ENCODE measurements at places on chromosomes 12 and 14.

GRCh38 chr12:121628536-121628935 is 2.2 kb downstream of the ORAI1 start:
- DNase-seq = no peak

- no peak for DNase-seq
These were observed 47.3 kb upstream of the BCAT1 start for GRCh38 chr12:24996102-24996797.

DNA sequence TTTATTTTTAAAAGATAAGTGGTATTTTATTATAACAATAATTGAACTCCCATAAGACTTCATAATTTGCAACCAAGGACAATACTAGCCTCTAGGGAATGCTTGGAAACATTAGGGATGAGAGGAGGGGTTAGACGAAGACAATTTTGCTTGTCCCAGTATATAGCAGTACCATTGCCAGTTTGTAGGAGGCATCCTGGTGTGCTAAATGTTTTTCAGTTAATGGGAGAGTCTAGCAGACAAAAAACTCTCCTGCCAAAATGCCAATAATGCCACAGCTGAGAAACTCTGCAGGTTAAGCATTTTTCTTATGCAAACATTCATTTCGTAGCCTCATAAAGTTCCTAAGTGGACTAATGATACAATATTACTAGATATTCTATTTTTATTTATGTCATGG is 38.1 kb downstream of the RASSF9 start:
- DNase-seq = no peak

DNA sequence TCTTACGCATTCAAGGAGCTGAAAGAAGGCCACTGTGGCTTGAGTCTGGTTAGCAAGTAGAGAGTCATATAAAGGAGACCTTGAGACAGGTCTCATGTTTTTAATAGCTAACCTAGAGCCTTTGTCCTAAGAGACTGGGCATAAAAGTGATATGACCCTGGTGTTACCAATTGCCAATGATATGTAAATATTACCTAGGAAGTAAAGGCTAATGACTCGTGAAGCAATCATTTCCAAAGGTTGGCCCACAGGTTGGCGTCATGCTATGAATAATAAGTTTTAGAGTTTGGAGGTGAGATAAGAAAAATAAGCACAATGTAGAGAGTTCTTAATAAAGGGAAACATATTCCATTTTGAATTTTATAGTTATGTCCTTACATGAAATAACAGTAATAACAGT is 116.6 kb upstream of the PLEKHA5 start:
- DNase-seq = no peak

DNA sequence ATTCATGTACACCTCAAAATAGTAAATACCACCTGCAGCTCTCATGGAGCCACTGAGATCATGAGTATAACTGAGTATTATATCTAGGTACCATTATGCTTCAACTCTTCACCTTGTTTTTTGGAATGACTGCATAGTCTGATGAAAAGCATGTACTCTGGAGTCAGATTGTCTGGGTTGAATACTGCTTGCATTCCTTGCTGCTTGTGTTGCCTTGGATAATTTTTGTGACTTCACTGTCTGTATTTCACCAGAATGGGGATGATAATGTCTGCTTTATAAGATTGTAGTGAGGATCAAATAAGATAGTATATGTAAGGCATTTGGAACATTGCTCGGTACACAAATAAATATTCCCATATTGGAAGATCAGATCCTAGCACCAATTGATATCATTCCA is 54.2 kb downstream of the SUSD6 start:
- no peak for DNase-seq

DNA sequence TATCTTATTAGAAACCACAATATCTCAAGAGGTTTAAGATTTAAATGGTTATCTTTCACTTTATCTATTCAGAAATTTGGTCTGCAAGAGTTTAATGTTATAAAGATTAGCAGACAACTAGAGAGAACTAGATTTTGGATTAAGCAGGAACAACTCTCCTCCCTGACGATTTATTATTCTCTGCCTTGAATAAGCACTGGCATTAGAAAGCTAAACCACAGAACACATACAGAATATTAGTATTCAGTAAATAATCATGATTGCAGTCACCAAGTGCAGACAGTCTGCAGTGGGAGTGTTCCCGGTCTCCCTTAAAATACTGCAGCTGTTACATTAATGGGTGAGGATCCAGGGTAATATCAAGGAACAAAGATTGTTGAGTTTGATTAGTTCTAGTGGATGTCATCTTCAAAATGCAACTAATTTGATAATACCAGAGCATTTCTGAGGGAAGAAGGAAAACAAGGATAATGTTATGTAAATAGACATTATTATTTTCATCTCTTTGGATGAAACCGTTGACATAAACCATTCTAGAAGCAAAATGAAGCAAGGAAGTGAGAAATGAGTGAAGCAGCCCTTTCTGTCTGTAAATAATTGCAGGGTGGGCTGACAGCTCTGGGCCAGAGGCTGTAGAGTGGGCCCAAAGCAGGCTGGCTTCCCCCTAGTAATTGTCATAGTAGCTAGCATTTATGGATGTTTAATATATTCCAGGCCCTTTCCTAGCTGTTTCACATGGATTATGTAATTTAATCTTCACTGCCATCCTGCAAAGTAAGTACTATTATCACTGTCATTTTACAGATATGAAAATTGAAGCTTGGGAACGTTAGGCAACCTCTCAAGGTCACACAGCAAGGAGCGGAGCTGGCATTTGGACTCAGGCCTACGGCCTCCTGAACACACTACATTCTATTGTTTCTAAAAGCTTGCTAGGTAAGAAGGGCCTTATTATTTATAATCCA is 79.4 kb downstream of the DYRK2 start:
- DNase-seq = no peak

- peak; percentile 61 for DNase-seq
These were observed 634 bp downstream of the MED13L start for GRCh38 chr12:116276652-116277466.

DNA sequence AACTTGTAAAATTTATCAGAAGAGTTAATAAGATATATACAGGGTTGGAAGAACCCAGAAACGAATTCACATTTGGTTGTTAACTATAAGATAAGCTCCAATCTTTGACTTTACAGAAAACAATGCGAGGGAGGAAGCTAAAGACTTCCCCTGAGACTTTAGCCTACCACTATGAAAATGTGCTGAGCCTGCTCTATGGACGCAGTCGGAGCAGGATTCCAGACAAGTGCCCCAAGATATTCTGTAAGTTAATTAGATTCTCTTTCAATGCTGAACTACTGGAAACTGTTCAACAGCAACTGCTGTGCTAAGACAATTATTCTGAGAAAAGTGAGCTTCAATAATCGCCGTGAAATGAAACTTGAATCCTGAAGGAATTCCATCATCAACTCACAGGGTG is 8.3 kb upstream of the LRRC10 start:
- no peak for DNase-seq

DNA sequence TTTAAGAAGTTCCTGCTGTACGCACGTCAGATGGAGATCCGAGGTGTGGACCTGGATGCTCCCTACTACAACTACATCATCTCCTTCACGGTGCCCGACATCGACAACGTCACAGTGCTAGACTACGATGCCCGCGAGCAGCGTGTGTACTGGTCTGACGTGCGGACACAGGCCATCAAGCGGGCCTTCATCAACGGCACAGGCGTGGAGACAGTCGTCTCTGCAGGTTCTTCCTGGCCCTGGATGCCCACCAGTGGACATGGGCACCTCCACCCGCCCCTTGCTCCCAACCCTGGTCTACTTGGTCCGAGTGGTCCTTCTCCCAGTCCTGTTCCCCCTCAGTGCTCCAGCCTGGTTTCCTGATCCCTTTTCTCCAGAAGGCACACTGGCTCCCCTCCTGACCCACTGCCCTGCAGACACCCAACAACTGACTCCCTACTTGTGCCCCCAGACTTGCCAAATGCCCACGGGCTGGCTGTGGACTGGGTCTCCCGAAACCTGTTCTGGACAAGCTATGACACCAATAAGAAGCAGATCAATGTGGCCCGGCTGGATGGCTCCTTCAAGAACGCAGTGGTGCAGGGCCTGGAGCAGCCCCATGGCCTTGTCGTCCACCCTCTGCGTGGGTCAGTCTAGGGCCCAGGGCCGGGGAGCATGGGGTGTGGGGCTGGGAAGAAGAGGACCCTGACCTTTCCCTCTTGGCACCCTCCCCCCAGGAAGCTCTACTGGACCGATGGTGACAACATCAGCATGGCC is 32.1 kb upstream of the LRP1-AS start:
- no peak for DNase-seq

- DNase-seq = no peak
These were observed 22.9 kb downstream of the WNT5B start for GRCh38 chr12:1651946-1652345.

GRCh38 chr14:79961197-79961596 is 250.1 kb downstream of the DIO2 start:
- DNase-seq = no peak

- no peak for DNase-seq
These were observed 553.1 kb downstream of the DIO2 start for GRCh38 chr14:79658221-79658620.

- DNase-seq = no peak
These were observed 200.7 kb downstream of the PCNX1 start for GRCh38 chr14:71107921-71108320.

DNA sequence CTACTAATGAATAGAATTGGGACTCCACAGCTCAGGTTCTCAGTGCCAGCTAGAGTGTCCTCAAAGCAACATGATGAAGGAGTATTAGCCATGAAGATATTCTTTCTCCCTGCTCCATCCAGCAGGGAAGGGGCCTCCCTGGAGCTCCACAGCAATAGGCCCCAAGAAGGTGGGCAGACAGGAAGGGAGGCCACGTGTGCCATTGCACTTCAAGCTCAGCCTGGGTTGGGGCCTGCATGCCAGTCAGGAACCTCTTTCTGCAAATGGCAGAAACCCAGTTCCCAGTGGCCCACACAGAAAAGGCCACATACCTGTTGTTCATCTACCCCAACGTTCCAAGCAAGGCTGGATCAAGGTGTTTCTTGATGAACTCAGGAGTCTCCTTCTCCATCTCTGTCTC is 357.5 kb upstream of the SFSWAP start:
- no peak for DNase-seq

- DNase-seq = no peak
These were observed 46.1 kb downstream of the BEGAIN start for GRCh38 chr14:100540926-100541620.

DNA sequence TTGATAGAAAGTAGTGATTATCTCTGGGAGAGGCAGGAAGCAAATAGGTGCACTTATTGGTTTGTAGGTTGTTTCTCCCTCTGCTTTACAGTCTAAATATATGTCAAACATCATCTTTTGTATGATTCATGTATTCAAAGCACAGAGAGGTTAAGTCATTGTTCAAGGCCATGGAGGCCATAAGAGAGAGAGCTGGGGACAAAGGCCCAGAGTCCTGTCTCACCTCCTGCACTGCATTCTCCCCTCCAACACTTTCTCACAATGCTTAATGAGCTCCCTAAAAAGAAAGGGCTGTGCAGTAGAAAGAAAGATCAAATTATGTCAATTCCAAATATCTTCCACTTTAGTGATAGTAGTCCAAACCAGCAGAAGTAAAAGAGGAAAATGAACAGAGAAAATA is 180.4 kb upstream of the DIO3 start:
- DNase-seq = no peak

- DNase-seq = no peak
These were observed 40.9 kb downstream of the SLC4A8 start for GRCh38 chr12:51465491-51465890.

DNA sequence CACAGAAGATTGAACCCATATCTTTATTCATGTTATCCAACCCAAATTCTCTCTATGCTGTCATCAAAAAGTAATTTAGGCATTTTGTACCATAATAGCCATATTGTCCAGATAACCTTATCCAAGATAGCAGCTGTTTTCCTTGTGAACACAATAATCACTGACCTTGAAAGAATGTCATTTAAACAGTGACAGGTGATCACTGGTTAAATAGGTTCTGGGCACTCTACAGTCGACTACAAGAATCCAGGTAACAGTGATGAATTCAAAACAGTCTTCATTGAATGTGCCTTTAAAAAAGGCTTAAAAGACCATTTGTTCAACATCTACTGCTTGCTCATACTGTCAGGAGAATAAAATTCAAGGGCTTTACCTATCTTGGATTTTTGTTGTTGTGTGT is 4.6 kb upstream of the SPX start:
- DNase-seq = no peak

DNA sequence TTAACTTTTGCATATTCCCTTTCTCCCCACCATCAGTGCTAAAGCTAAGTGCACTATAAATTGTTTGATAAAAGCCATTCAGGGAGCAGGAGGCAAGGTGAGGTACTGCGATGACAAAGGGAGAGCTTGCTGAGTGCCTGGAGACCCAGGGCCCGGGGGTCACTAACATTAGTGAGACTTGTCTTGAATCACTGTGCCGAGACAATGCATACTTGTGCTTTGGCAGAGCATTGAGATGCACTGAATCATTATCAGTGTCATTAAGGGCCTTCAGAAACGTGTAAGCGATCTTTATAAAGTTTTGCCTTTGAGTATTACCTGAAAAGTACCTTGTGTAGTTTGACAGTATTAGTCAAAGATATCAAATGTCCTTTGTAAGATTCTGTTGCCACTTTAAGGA is 447.5 kb downstream of the PCNX1 start:
- no peak for DNase-seq

DNA sequence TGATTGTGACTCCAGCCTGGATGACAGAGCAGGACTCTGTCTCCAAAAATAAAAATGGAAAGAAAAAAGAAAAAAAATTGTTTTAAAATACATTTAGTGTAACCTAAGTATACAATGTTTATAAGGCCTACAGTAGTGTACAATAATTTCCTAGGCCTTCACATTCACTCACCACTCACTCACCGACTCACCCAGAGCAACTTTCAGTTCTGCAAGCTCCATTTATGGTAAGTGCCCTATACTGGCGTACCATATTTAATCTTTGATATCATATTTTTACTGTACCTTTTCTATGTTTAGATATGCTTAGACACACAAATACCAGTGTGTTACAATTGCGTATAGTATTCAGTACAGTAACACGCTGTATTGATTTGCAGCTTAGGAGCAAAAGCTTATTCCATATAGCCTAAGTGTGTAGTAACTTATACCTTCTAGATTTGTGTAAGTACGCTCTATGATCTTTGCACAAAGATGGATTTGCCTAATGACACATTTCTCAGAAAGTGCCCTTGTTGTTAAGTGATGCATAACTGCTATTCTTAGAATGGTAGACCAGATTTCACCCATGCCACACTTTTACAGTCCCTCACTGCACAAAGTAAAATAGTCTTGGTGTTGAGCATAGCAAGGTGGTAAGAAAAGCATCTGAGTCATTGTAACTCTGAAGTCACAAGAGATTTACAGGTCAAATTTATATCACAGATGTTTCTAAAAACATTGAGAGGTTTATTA is 151.9 kb downstream of the LRRK2 start:
- no peak for DNase-seq

DNA sequence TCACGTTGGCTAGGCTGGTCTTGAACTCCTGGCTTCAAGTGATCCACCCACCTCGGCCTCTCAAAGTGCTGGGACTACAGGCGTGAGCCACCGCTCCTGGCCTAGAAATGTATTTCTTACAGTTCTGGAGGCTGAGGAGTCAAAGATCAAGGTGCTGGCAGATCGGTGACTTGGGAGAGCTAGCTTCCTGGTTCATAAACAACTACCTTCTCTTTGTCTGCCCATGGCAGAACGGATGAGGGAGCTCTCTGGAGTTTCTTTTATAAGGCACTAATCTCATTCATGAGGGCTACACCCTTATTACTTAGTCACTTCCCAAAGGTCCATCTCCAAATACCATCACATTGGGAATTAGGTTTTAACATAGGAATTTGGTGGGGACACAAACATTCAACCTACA is 38.9 kb downstream of the SLC17A8 start:
- DNase-seq = no peak

- no peak for DNase-seq
These were observed 16.4 kb upstream of the RNASE12 start for GRCh38 chr14:20607617-20608016.

Measured in NCI-H1105 (cell line).